ENCODE measurements at places on chromosomes 1 and 21.

DNA sequence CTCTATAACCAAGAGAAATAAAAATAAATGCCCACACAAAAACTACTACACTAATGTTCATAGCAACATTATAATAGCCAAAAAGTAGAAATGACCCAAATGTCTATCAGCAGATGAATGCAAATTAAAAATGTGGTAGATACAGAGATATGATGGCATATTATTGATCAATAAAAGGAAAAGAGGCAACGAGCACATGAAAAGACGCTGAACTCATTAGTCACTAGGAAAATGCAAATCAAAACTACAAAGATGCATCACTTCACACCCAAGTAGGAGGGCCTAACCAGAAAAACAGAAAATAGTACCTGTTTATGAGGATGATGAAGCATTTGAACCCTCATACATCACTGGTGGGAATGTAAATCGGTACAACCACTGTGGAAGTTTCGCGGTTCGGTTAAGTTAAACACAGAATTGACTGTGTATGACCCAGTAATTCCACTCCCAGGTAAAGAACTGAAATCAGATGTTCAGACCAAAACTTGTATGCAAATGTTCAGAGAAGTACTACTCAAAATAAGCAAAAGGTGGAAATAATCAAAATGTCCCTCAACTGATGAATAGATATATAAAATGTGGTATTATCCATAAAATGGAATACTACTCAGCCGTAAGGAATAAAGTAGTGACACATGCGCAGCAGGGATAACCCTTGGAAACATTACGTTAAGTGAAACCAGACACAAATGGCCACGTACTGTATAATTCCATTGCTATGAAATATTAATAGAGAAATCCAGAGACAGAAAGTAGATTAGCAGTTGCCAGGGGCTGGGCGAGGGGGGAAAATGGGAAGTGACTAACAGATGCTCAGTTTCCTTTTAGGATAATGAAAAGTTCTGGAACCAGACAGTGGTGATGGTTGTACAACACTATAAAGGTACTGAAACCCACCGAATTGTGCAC, 3.1 kb downstream of the USP48 start:
- peak; percentile 31 for DNase-seq

- DNase-seq, result no peak
Measured at GRCh38 chr1:65458730-65459396, 38.4 kb downstream of the LEPR start.

DNA sequence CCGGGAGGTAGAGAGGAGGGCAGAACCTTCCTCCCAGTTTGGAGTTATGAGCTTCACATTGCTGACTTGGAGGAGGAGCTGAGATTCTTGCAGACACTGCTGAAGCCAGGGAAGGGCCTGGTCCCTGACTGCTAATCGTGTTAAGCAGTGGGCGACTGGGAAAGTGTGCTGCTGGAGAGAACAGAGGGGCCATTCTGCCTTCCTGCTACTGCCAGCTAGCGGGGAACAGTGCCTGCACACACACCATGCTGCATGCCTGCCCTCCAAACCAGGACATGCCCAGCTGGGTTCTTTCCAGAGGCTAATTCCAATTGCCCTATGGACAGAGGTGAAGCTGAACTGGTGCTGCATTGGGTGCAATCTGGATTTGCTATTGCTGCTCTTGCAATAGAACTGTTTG, 281.4 kb downstream of the AJAP1 start:
- no peak for DNase-seq

DNA sequence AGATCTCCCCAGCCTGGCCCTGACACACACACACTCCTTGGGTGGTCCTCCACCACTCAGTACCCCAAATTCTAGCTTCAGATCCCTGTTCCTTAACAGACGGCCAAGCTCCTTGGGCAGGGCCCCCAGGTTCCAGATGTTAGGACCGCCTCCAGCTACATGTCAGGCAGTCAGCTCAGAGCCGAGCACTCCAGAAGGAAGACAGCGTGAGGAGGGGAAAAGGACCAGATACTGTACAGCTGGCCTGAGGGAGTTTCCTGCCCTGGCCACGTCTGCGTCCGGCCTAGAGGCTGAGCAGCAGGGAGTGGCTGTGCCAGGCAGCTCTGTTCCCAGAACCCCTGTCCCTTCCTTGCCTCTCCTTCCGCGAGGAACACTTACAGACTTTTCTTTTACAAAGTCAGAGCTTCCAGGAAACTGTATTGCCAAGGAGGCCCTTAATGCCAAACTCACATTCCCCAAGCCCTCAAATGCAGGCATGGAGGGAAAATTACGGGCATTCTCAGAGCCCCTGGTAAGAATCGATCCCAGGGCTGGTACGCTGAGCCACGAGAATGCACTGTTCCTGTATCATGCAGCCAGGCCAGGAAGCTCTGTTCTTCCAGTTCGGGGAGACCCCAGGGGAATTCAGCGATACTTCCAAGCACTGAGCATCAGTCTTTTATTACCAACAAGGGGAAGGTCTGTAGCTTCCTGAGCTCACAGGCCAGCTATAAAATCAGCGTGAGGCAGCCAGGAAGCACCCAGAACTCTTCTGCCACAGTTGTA, 45.2 kb upstream of the CNTN2 start:
- no peak for DNase-seq

GRCh38 chr21:38499296-38499695, 1.0 kb upstream of the ERG start:
- no peak for DNase-seq

GRCh38 chr1:232797856-232798510, 7.2 kb upstream of the MAP10 start:
- DNase-seq, result no peak

DNA sequence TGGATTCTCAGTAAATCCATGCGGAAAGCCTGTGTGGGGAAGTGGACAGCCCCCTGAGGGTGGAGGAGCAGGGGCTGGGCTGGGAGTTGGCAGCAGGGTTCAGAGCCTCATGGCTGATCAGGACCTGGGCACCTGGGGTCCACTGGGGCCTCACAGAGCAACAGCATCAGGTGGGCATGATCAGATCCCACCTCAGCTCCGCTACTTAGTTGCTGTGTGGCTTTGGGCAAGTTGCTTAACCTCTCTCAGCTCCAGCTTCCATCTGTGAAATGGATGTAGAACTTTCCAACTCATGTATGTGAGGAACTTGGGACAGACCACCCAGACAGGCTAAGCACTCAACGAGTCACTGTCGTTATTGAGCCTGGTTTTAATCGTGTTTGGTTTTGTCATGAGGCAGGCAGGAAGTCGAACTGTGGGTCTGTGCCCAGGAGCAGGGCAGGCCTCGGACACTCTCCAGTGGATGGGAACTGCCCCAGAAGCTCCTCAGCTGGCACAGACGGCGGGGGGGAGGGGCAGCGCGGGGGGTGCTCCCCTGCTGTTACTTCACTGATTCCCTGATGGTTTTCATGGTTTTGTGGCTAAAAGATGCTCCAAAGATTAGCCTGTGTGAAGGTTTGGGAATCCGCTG, 155.8 kb upstream of the TMEM51 start:
- no peak for DNase-seq

GRCh38 chr1:31248276-31248675, 8.6 kb upstream of the NKAIN1 start:
- DNase-seq, result no peak
